ENCODE measurements at places on chromosomes 3 and 15. TPM values are rescaled to one million over a fixed set of nuclear protein-coding genes. Genes with fewer than 3 reads are reported as not detected.

DNA sequence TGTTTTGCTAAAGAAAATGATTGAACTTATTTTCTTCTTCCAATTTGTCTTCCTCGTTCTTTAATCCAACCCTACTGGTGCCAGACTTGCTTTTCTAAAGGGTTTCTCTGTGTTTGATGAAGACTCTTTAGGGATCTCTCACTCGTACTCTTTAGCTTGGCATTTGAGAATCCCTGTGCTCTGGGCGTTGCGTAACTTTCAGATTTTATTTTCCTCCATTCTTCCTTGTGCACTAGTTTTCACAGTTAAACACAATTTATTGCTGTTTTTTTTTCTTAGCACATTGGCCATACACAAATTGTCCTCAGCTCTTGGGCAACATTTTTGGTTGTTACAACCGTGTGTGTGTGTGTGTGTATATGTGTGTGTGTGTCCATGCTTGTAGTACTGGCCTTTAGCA lies 95.8 kb upstream of the ADAMTSL3 start:
- H3K36me3 ChIP-seq = no peaks in the 10 kb centered on the region
- no peak overlapping the region for H3K27ac ChIP-seq
- H3K4me1 ChIP-seq = no peaks in the 10 kb centered on the region
- H3K4me3 ChIP-seq = no peak overlapping the region
- no peaks in the 10 kb centered on the region for H3K27me3 ChIP-seq
- DNase-seq = no peak

DNA sequence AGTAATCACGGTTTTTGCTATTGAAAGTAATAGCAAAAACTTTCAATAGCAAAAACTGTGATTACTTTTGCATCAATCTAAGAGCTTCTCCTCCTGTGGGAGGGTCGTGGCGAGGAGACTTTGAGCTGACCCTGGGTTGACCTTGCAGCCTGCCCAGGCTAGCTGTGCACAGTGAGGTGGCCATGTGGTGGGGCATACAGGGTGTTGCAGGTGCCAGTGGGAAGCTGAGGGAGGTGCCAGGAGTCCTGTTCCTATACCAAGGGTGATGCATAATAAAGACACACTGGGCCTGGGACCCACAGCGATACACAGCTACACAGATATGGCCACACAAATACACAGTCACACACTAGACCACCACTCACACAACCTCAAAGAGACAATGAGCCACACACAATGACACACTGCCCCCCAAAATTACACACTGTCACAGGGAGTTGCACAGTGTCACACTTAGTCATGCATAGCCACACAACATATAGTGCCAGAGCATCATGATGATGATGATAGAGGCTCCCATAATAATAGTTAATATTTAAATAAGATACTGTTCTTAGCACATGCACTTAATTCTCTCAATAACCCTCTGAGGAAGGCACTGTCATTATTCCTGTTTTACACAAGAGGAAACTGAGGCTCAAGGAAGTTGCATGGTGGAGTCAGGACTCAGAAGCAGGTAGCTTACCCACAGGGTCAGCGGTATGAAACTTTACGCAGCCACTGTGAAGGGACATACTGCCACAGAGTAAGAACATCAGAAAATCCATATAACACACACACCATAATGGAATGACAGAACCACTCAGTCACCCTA lies 6.3 kb downstream of the PLCD1 start:
- DNase-seq = peak; percentile 16
- H3K27ac ChIP-seq = no peak overlapping the region
- H3K4me1 ChIP-seq = peaks cover 11% of the 10 kb centered on the region
- H3K4me3 ChIP-seq = no peak overlapping the region

Gene ATXN7
- total RNA-seq = 8.1 TPM

DNA sequence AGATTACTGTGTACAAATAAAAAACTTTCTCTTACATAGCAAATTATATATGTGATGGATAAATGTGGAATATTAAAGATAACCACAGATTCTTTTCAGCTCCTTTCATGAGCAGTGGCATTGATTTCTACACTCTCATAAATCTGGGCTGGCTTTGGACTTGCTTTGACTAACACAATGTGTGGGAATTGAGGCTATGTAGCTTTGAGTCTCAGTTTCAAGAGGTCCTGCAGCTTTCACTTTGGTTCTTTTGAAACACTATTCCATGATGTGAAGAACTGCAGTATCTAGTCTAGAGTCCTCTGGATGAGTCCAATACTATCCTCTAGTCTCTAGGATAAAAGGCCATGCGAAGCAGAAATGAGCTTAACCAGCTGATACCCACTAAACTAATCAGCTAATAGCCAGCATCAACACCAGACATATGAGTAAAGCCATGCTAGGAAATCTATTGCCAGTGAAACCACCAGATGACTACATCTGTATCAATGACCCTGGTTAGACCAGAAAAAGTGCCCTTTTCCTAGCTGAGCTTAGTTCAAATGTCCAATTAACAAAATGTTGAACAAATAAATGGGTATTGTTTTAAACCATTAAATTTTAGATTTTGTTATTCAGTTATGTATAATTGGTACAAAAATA lies 274.9 kb upstream of the ZPLD1 start:
- H3K4me1 ChIP-seq = no peaks in the 10 kb centered on the region
- no peaks in the 10 kb centered on the region for H3K36me3 ChIP-seq
- no peak overlapping the region for H3K27ac ChIP-seq

DNA sequence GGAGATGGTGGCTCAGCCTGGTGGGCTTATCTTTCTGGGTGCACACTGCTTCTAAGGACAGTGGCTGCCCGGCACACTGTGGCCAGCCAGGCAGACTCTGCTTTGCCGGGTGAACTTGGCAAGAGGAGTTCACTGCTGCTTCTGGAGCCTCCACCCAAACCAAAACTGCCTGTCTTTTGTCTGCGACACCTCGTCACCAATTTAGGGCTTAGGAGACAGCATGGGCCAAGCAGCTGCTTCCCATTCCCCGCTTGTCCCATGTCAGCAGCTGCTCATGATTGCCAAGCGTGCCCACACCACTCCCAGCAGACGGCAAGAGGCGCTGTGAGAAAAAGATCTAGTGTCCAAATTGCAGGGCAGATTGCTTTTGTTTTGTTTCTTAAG lies 57.3 kb downstream of the LSM3 start:
- peak overlapping the region; percentile 85 for H3K27ac ChIP-seq
- no peaks in the 10 kb centered on the region for H3K27me3 ChIP-seq
- DNase-seq = peak; percentile 81
- H3K4me3 ChIP-seq = no peak overlapping the region
- H3K36me3 ChIP-seq = no peaks in the 10 kb centered on the region

DNA sequence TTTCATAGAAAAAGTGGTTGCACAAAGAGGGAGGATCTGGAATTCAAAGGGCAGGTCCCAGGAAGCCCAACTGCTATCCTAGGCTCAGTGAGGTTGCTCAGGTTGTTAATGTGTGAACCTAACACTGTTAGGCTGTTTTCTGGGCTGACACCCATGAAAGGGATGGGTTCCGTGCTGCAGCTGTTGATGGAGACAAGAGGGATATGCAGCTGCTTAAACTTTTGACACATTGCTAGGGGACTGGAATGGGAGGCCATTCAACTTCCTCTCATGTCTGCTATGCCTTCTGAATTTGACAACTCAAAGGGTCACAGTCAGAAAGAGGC lies 198.0 kb upstream of the NR2E3 start:
- no peak overlapping the region for H3K4me3 ChIP-seq
- DNase-seq = peak; percentile 96
- H3K27ac ChIP-seq = peak overlapping the region; percentile 73
- no peaks in the 10 kb centered on the region for H3K27me3 ChIP-seq

Gene CD96
- 0.22 TPM for total RNA-seq

- no peak overlapping the region for H3K27ac ChIP-seq
- no peaks in the 10 kb centered on the region for H3K27me3 ChIP-seq
- H3K4me3 ChIP-seq = no peak overlapping the region
- H3K36me3 ChIP-seq = no peaks in the 10 kb centered on the region
Measured at GRCh38 chr3:146832857-146833458, 227.8 kb upstream of the PLSCR5 start.

DNA sequence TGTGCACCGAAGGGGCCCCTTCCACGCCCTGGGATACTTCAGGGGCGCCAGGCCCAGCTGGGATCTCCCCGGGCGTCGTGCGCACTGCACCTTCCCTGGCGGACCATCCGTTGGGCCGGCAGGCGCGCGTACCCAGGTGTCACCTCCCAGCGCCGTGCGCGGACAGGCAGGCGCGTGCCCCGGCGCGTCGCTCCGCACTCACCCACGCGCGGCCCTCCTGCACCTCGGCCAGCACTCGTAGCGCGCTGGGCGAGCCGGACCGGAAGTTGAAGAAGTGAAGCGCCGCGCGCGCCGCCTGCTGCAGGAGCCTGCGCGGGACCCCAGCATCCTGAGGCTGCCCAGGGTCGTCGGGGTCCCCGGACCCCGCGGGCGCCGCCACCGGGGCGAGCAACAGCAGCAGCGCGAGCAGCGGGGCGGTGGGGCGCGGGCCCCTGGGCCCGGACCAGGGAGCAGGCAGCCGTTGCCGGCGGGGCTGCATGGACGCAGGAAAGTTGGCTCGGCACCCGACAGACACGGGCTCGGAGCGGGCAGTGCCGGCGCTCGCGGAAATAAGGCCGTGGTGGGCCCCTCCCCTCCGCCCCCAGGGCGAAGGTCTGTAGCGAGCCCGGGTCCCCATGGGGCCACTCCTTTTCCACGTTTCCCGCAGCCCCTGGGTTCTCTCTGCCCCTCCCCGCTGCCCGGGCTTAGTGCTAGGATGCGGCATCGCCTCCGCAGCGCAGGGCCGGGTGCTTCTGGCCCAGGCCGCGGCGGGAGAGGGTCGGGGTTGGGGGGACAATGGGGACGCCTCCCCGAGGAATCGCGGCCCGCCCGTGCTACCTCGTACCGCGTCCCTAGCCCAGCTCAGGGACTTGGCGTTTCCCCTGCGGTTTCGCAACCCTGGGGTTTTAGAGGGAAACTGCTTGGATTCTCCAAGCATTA lies at the start of gene RARRES1:
TSS of gene RARRES1 (minus strand) at position 520 of the 918 bp plus-strand sequence. CDS start at position 478, 42 bp downstream.
- peak within 1 kb of the TSS; percentile 72 for H3K4me3 ChIP-seq
- H3K36me3 ChIP-seq = peaks cover 6% of the 10 kb centered on the region
- H3K27me3 ChIP-seq = peaks cover 4% of the 10 kb centered on the region
- H3K4me1 ChIP-seq = peaks cover 12% of the 10 kb centered on the region

DNA sequence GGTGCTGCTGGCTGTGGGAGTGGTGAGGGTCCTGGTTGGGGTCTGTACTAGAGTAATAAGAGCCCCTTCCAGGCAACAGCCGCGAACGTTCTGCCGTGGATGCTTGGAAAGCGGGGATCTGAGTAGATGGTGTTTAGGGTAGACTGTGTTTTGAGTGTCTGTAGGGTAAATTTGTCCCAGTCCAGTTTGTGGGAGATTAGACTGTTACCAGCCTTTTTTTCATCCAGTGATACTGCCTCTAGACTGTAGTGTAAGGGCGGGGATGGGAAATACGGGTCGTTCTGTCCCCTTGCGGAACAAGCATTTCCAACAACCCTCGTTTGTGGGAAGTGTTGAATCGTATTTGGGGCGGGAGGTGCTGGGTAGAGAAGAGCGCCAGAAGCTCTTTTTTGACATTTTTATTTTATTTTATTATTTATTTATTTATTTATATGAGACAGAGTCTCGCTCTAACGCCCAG lies 424 bp downstream of the HAUS2 start:
- peaks cover 15% of the 10 kb centered on the region for H3K36me3 ChIP-seq
- peaks cover 13% of the 10 kb centered on the region for H3K4me1 ChIP-seq
- peak overlapping the region; percentile 89 for H3K4me3 ChIP-seq
- peak overlapping the region; percentile 97 for H3K27ac ChIP-seq
- H3K27me3 ChIP-seq = no peaks in the 10 kb centered on the region

Gene MOBP
- not detected for total RNA-seq

Gene ARRDC4
- 19.2 TPM for total RNA-seq

Gene PP2D1
- total RNA-seq = not detected

- no peak for DNase-seq
- H3K27me3 ChIP-seq = no peaks in the 10 kb centered on the region
- no peak overlapping the region for H3K27ac ChIP-seq
- H3K4me3 ChIP-seq = no peak overlapping the region
- peaks cover 4% of the 10 kb centered on the region for H3K4me1 ChIP-seq
Measured at GRCh38 chr3:16897254-16897926, 12.6 kb downstream of the PLCL2 start.

DNA sequence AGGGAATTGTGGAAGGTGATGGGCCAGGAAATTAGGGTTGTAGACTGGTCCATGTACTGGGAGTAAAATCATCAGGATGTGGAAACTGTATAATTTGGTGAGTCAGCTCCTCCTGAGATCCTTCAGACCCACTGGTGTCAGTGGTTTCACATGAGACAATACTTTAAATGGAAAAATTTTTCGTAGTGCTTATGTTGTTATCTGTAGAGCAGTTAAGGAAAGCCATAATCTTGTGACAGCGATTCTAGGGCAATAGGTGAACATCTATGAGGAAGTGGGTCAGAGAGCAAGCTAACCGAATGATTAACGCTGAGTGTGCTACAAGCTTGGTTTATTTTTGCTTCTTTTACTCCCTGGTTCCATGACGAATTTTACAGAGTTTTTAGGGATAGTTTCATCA lies 200.6 kb downstream of the CADM2 start:
- H3K27ac ChIP-seq = no peak overlapping the region
- H3K36me3 ChIP-seq = no peaks in the 10 kb centered on the region
- H3K4me3 ChIP-seq = no peak overlapping the region
- no peaks in the 10 kb centered on the region for H3K4me1 ChIP-seq

Gene IL17RC
- total RNA-seq = 17.3 TPM

- H3K27me3 ChIP-seq = peaks cover 46% of the 10 kb centered on the region
- no peak overlapping the region for H3K4me3 ChIP-seq
- no peaks in the 10 kb centered on the region for H3K4me1 ChIP-seq
- DNase-seq = no peak
Measured at GRCh38 chr3:14344351-14344750, 58.1 kb upstream of the SLC6A6 start.

GRCh38 chr3:171846597-171846996 lies 3.4 kb downstream of the TMEM212 start:
- H3K36me3 ChIP-seq = no peaks in the 10 kb centered on the region
- H3K27me3 ChIP-seq = no peaks in the 10 kb centered on the region
- H3K4me3 ChIP-seq = no peak overlapping the region
- peaks cover 10% of the 10 kb centered on the region for H3K4me1 ChIP-seq
- no peak overlapping the region for H3K27ac ChIP-seq

All from muscle of leg (tissue), 16 donors.